ENCODE measurements at places on chromosomes 3 and 15.

GRCh38 chr3:4938281-4938982 lies 40.8 kb upstream of the BHLHE40 start:
- no peak for DNase-seq

DNA sequence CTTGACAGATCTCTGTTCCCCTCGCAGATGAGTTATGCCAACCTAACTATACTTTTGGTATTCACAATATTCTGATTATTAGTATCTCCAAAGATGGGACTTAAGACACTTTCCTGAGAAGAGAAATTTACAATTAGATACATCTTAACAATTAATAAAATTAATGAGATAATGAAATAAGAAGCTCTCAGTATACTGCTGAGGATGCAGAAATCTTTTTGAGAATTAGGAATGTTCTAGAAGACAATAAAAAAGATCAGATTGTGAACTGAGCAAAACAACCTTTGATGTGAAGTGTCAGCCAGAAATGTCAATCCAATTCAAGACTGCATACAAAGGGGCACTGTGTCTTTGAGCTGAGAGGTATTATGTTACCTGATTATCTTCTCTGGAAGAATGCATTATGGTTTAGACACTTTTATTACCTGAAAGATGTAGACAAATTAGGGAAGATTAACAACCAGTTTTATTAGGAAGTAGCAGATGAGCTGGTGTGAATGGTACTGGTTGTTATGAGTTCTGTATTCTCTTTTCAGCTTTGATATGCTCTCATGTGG lies 262.9 kb downstream of the TIGIT start:
- DNase-seq = no peak

- peak; percentile 15 for DNase-seq
These were observed 16.2 kb upstream of the XIRP1 start for GRCh38 chr3:39208463-39209055.

DNA sequence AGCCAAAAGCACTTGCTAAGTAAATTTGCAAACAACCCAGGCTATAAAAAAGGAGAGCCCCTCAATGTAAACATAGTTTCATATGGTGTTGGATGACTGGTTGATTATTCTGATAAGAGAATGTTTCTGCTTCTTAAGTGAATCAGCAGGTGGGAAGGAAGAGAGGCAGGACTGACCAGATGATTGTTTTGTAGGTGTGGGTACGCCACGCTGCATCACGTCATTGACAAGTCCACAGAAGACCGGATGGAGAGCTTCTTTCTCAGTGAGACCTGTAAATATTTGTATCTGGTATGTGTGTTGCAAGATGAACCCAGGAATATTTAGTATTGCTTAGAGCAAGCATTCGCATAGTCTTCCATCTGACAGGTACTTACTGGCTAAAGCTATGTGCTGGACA lies 23.4 kb downstream of the EDEM1 start:
- no peak for DNase-seq

DNA sequence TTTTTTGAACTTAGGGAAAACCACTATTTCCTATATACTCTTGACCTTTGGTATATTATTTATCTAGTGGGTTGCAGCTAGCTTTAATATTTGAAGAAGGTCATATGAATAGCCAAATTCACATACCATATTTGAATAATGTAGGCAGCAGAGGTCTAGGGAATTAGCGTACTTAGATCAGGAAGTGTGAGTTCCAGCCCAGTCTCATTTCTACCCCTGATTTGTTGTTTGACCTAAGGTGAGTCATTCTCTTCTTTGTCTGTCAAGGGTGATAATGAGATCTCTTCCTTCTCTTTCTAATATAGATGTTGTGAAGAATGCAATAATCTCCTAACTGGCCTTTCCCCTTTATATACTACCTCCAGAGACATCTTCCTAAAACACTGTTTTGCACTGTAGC lies 36.6 kb upstream of the ZPLD1 start:
- no peak for DNase-seq

- no peak for DNase-seq
These were observed 15.3 kb upstream of the ARL14 start for GRCh38 chr3:160661660-160662059.
